Panc1 (cell line): ENCODE measurements at places on chromosomes 12 and 14. TPM values are rescaled to one million over a fixed set of nuclear protein-coding genes. Genes with fewer than 3 reads are reported as not detected.

KCNK13 gene
- total RNA-seq: not detected

LTB4R gene
- total RNA-seq: 4.8 TPM

APEX1 gene
- 163 TPM for total RNA-seq

PA2G4 gene
- total RNA-seq: 175 TPM

GUCY2C gene
- total RNA-seq: 0.13 TPM

CSRP2 gene
- 7.8 TPM for total RNA-seq

ALX1 gene
- 0.23 TPM for total RNA-seq

TAS2R43 gene
- total RNA-seq: 0.36 TPM

RILPL1 gene
- total RNA-seq: 16.2 TPM

FAIM2 gene
- total RNA-seq: 0.49 TPM
